ENCODE measurements at places on chromosomes 4 and X. TPM values are rescaled to one million over a fixed set of nuclear protein-coding genes. Genes with fewer than 3 reads are reported as not detected.

DNA sequence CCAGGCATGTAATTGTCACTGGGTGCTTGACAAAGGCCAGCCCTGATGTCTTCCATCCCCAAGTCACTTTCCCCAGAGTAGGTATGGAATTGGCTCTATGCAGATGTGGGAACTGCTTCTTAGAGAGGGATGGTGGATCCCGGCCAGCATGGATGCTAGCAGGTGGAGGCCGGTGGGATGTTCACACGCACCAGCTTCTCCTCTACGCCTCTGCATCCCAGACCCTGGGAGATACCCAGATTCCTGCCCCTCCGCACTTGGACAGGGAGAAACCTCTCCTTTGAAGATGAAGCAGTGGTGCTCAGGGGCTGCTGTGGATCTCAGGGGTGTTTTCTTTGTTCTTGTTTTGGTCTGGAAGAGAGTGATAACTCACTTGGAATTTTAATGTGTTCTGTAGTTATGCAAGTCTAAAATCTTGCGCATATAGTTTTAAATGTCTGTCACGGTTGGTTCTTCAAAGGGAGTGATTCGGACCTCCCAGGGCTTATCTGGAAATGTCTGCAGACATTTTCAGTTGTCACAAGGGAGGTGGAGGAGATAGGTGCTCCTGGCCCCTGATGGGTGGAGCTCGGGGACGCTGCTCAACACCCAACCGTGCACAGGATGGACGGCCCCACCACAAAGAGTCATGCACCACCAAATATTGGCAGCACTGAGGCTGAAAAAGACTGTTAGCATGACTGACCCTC, 308.0 kb downstream of the DHRSX start:
- H3K27ac ChIP-seq = no peak overlapping the region
- H3K4me3 ChIP-seq = no peak overlapping the region
- peaks cover 15% of the 10 kb centered on the region for H3K4me1 ChIP-seq
- H3K27me3 ChIP-seq = peaks cover 5% of the 10 kb centered on the region

Gene GALNTL6
- total RNA-seq = 0.07 TPM

Gene POU4F2
- total RNA-seq = 0.14 TPM

Gene CFI
- total RNA-seq = not detected

DNA sequence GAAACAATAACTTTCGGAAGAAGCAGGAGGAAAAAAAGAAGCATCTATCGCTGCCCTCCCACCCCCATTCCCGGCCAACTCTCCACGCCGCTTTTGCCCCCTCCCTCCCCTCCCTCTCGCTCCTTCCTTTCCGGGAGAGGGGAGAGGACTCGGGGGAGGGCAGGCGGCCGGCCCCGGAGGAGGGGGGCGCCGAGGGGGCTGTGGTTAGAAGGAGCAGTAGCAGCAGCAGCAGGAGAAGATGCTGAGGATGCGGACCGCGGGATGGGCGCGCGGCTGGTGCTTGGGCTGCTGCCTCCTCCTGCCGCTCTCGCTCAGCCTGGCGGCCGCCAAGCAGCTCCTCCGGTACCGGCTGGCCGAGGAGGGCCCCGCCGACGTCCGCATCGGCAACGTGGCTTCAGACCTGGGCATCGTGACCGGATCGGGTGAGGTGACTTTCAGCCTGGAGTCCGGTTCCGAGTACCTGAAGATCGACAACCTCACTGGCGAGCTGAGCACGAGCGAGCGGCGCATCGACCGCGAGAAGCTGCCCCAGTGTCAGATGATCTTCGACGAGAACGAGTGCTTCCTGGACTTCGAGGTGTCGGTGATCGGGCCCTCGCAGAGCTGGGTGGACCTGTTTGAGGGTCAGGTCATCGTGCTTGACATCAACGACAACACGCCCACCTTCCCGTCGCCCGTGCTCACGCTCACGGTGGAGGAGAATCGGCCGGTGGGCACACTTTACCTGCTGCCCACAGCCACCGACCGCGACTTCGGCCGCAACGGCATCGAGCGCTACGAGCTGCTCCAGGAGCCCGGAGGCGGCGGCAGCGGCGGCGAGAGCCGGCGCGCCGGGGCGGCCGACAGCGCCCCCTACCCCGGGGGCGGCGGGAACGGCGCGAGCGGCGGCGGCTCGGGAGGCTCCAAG, 1.3 kb downstream of the PCDH7 start:
- H3K27ac ChIP-seq = no peak overlapping the region
- peaks cover 64% of the 10 kb centered on the region for H3K27me3 ChIP-seq
- H3K36me3 ChIP-seq = peaks cover 3% of the 10 kb centered on the region
- peaks cover 46% of the 10 kb centered on the region for H3K4me1 ChIP-seq
- DNase-seq = peak; percentile 53

Gene WDR17
- total RNA-seq = 8.7 TPM

- H3K4me1 ChIP-seq = no peaks in the 10 kb centered on the region
- H3K36me3 ChIP-seq = no peaks in the 10 kb centered on the region
- H3K27me3 ChIP-seq = peaks cover 62% of the 10 kb centered on the region
- no peak within 1 kb of the TSS for H3K27ac ChIP-seq
- DNase-seq = peak; percentile 12
- H3K4me3 ChIP-seq = peak within 1 kb of the TSS; percentile 25
These were observed at the start of gene GABRE for GRCh38 chrX:151974336-151975227. Gene GABRE, minus strand, starts transcription at chrX:151974676. Its CDS starts 51 bp downstream, at chrX:151974625.

GRCh38 chr4:164977243-164978164, at the start of gene TRIM61:
Gene TRIM61, minus strand, starts transcription at chr4:164977657. Its CDS starts 7,655 bp downstream, at chr4:164970002.
- no peaks in the 10 kb centered on the region for H3K4me1 ChIP-seq
- peak within 1 kb of the TSS; percentile 35 for H3K27ac ChIP-seq
- H3K36me3 ChIP-seq = peaks cover 3% of the 10 kb centered on the region

- H3K27me3 ChIP-seq = no peaks in the 10 kb centered on the region
- DNase-seq = no peak
- H3K4me1 ChIP-seq = peaks cover 6% of the 10 kb centered on the region
- H3K27ac ChIP-seq = no peak overlapping the region
- no peaks in the 10 kb centered on the region for H3K36me3 ChIP-seq
These were observed 1765.8 kb downstream of the PCDH7 start for GRCh38 chr4:32485956-32486355.

Gene CNGA1
- not detected for total RNA-seq

Gene ITIH6
- total RNA-seq = 0.05 TPM

Gene PNMA6A
- total RNA-seq = 9.7 TPM

GRCh38 chrX:17475449-17476217, 100.6 kb downstream of the NHS start:
- H3K27ac ChIP-seq = no peak overlapping the region
- no peak overlapping the region for H3K4me3 ChIP-seq
- peaks cover 6% of the 10 kb centered on the region for H3K4me1 ChIP-seq
- DNase-seq = no peak
- H3K36me3 ChIP-seq = no peaks in the 10 kb centered on the region
- no peaks in the 10 kb centered on the region for H3K27me3 ChIP-seq

- H3K4me3 ChIP-seq = no peak overlapping the region
- no peaks in the 10 kb centered on the region for H3K4me1 ChIP-seq
- H3K36me3 ChIP-seq = no peaks in the 10 kb centered on the region
- H3K27ac ChIP-seq = no peak overlapping the region
- H3K27me3 ChIP-seq = no peaks in the 10 kb centered on the region
- no peak for DNase-seq
These were observed 94.3 kb downstream of the REPS2 start for GRCh38 chrX:17040711-17041110.

GRCh38 chr4:10023050-10023419, 1.7 kb upstream of the SLC2A9 start:
- H3K36me3 ChIP-seq = no peaks in the 10 kb centered on the region
- H3K4me1 ChIP-seq = peaks cover 51% of the 10 kb centered on the region
- no peaks in the 10 kb centered on the region for H3K27me3 ChIP-seq
- peak overlapping the region; percentile 90 for H3K27ac ChIP-seq
- H3K4me3 ChIP-seq = no peak overlapping the region

Gene UGT2B11
- total RNA-seq = not detected

Gene BGN
- total RNA-seq = 85.2 TPM

Gene FABP2
- not detected for total RNA-seq

Gene GRXCR1
- not detected for total RNA-seq
